Activated CD8-positive, alpha-beta memory T cell treated with anti-CD3 and anti-CD28 coated beads for 1 hour (primary cell): ENCODE measurements at places on chromosomes 7 and 10.

DNA sequence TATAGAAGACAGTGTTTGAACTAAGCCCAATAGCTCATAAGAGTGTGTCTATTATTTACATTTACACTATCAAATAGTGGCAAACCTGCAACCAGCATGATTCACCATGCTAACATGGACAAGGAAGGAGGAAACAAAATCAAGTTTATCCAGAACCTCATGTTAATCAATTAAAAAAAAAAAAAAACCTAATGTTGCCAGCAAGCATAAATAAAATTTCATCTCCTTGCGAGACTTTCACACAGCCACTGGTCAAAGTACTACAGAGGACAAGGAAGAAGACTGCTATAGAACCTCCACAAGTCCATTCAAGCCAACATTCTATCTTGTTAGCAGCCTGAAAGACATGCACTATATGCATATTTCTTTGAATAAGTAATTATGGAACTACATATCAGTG lies 9.7 kb downstream of the TM9SF3 start:
- no peak for DNase-seq

- DNase-seq: no peak
Measured at GRCh38 chr7:951881-952547, 2.5 kb downstream of the ADAP1 start.

DNA sequence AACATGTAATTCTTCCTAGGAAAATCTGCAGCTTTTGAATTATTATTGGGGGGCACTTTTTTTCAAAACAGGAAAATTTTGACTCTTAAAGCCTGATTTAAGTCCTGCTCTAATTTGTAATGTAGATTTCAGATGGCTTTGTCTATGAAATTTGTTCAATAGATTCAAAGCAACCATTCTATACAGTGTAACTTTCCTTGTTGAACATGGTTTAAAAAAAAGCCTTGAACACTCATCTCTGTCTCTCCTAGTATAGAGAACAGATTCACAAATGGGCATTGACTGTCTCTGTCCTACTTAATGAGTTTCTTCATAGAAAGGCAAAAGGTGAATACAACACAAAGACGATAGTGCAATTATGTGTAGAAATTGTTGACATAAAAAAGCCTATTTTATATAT lies 269.4 kb upstream of the ETV1 start:
- no peak for DNase-seq

DNA sequence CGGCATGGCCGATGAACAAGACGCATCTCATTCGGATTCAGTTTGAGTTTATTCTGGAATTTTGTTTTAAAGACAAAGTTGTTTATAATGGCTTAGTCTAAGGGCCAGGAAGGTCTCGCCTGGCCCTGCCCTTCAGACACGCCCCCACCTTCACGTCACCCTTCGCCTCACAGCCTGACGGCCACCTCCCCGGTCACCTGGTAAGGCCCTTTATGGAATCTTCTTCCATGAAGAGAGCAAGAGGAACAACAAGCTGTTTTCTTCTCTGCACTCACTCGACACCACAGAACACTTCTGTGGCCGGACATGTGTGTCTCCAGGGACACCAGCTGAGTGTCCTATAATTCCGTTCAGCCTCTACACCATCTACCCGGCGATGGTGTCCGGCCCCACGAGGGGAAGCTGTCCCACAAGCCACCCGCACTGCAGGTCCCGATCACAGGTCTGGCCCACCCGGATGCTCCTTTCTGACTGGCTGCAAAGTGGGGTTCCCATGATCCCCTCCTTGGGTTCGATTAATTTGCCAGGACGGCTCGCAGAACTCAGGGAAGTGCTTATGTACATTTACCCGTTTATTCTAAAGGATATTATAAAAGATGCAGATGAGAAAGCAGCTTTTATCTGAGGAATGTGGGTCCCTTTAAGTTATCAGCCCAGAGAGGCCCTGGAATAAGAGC lies 17.4 kb upstream of the KNDC1 start:
- DNase-seq: no peak

GRCh38 chr7:150446288-150446938 lies 4.0 kb upstream of the GIMAP8 start:
- no peak for DNase-seq

GRCh38 chr7:131640686-131641085 lies 84.3 kb upstream of the PODXL start:
- no peak for DNase-seq

GRCh38 chr10:92814790-92815189 lies 33.5 kb upstream of the EXOC6 start:
- DNase-seq: no peak

GRCh38 chr7:36076074-36076473 lies 77.0 kb upstream of the EEPD1 start:
- no peak for DNase-seq

- DNase-seq: no peak
Measured at GRCh38 chr7:77306231-77307067, 106.8 kb upstream of the FGL2 start.

GRCh38 chr7:8147760-8148463 lies 114.1 kb downstream of the ICA1 start:
- no peak for DNase-seq

GRCh38 chr10:30579574-30579973 lies 50.0 kb downstream of the LYZL2 start:
- DNase-seq: no peak

- no peak for DNase-seq
Measured at GRCh38 chr10:115653473-115653872, 560.3 kb downstream of the ATRNL1 start.

- DNase-seq: no peak
Measured at GRCh38 chr10:86798025-86798424, 41.6 kb downstream of the BMPR1A start.

GRCh38 chr10:131427281-131427680 lies 115.8 kb upstream of the TCERG1L start:
- no peak for DNase-seq

GRCh38 chr10:95651346-95652060 lies 5.0 kb downstream of the ALDH18A1 start:
- no peak for DNase-seq

GRCh38 chr7:24560772-24561171 lies 12.5 kb upstream of the PALS2 start:
- no peak for DNase-seq

GRCh38 chr10:34650156-34650555 lies 164.9 kb downstream of the PARD3 start:
- DNase-seq: no peak

GRCh38 chr10:115141254-115141653 lies 48.1 kb downstream of the ATRNL1 start:
- DNase-seq: no peak

GRCh38 chr10:95604630-95605029 lies 43.5 kb upstream of the SORBS1 start:
- no peak for DNase-seq

DNA sequence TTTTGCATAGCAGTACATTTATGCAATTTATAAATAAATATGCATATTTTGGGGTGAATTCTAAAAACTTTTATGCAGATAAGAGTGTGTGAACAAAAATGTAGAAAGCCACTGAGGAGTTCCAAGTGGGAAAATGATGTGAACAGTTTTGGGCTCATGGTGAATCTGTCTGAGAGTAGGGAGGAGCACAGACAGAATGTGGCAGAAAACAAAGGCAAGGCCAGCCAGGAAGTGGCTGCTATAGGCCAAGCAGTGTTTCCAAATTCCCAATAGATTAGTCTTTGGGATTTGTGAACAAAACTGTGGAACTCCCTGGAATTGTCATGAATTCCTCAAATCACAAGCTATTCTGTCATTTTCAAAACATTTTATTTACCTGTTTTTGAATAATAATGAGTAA lies 73.6 kb upstream of the AMPH start:
- DNase-seq: no peak

GRCh38 chr10:122637376-122637775 lies 62.3 kb downstream of the C10orf120 start:
- no peak for DNase-seq

- DNase-seq: no peak
Measured at GRCh38 chr10:17684537-17684936, 40.6 kb downstream of the STAM start.

- no peak for DNase-seq
Measured at GRCh38 chr7:102009628-102010027, 192.2 kb downstream of the CUX1 start.

DNA sequence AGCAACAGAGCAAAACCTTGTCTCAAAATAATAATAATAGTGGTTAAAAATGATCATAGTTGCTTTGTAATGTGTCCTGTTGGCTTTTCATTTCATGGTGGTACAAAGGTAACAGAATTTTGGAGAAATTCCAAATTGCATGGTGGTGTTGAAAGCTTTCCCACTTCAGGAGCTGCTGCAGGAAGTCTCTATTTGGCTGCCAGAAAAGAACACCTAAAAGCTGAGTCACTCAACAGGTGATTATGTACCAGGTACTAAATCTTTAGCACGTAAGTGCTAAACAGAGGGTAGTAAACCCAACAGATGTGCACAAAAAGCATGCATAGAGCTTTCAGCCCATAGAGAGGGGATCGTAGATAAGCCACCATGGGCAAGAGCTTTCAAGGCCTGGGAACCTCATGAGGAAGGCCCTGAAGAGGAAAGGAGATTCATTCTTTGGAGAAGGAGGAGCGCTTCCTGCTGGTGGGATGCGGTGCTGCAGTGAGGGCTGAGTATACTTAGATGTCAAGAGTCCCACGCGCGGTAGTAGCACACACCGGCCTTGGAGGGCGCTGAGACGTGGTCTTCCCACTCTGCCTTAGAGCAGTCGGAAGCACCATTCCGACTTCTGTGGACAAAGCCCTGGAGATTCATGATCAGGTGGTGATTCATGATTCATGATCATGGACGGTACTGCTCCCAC lies 118.7 kb downstream of the RALA start:
- no peak for DNase-seq

DNA sequence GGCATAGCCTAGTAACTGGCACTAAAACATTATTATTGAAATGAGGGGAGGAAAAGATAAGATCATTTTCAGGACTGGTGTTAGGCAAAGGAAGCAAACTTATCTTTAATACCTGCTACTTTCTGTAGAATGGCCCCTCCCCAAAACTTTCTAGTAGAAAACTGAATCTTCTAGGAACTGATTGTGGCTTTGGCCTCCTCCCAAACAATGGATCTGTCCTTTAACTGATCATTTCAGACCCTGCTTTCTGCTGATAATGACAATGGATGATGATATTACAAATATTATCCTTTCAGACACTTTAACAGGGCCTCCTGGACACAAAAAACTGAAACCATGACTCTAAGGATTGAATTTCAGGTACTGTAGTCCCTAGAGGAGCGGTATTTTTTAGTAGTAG lies 55.1 kb downstream of the EZH2 start:
- no peak for DNase-seq

DNA sequence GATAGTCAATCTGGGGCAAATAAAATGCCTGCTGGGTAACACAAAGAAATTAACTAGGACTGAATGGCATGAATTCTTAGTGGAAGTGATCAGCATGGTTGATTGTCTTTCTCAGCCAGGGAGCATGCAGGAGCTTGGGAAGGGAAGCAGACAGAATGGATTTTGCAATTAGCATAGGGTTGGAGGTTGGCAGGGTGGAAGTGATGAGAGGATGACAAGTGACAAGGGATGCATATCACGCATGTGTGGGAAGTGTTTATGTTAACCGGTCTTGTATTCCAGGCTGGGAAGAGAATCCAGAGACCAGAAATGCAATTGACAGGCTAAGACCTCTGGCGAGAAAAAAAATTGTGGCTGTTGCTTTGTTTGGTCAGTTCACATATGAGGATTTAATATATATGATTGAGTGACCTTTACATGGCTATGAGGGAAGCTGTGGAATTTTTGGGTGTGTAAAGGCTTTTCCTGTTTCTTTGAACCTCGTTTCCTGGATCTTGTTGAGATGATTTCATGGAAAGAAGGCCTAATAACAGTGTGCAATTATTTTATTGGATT lies 8.3 kb downstream of the MDFIC start:
- DNase-seq: no peak

GRCh38 chr7:102296514-102296913 lies 9.8 kb downstream of the SH2B2 start:
- DNase-seq: no peak

- DNase-seq: no peak
Measured at GRCh38 chr7:22563032-22563501, 63.1 kb upstream of the STEAP1B start.

- no peak for DNase-seq
Measured at GRCh38 chr7:55474944-55475854, 97.1 kb downstream of the VOPP1 start.

DNA sequence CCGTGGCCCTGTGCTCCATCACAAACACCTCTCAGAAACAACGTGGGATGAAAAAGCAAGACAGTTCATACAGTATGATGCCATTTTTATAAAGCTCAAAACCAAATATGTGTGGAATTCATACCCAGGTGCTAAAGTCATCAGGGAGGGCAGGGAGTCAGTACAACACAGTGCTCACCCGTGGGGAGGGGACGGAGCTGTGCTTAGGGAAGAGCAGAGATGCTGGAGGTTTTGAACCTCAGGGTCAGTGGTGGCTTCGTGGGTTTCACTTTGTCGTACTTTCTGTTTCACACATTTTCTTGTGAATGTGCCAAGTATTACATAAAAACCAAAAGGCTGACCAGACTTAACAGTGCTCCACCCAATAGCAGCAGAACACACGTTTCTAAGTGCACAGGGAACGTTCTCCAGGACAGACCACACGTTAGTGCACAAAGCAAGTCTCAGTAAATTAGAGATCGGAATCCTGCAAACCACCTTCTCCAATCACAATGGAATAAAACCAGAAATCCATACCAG lies 21.2 kb downstream of the ZMIZ2 start:
- no peak for DNase-seq

- no peak for DNase-seq
Measured at GRCh38 chr10:129911451-129912165, 52.5 kb downstream of the EBF3 start.

DNA sequence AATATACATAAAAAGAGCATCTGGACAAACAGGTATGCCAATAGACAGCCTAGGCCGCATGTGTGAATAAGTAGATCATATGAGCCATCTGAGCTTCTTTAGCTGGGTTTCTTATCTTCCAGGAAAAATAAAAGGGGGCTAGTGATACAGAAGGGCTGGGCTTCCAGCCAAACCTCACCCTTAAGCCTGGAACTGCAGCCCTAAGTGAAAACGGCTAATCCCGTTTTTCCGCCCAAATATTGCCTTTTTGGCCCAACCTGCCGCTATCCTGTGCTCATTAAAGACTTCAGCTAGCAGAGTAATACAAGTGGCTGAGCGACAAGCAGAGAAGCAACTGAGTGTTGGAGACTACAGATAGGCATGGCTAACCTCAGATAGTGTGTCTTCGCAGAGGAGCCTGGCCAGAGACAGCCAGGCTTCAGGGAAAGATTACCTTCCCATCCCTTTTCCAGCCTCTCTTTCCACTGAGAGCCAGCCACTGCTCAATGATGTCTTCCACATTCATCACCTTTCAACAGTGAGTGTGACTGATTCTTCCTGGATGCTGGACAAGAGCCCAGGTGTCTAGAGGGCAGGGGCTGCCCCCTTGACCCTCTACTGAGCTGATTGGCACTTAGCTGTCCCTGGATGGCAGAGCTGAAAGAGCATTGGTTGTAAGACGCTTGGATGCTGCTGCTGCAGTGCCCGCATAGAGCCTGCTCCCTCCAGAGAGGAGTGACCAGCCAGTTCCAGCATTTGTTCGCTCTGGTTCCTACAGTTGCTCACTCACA lies 108.9 kb downstream of the ITGB8 start:
- no peak for DNase-seq

GRCh38 chr7:127598318-127598717 lies 4.8 kb downstream of the FSCN3 start:
- DNase-seq: no peak

GRCh38 chr7:11751807-11752389 lies 80.1 kb downstream of the THSD7A start:
- no peak for DNase-seq
